Activated T-cell treated with anti-CD3 and anti-CD28 coated beads for 48 hours (primary cell): ENCODE measurements at places on chromosomes 16 and 17.

- DNase-seq, result peak; percentile 53
These were observed 87.4 kb upstream of the LHX1 start for GRCh38 chr17:36849871-36850348.

DNA sequence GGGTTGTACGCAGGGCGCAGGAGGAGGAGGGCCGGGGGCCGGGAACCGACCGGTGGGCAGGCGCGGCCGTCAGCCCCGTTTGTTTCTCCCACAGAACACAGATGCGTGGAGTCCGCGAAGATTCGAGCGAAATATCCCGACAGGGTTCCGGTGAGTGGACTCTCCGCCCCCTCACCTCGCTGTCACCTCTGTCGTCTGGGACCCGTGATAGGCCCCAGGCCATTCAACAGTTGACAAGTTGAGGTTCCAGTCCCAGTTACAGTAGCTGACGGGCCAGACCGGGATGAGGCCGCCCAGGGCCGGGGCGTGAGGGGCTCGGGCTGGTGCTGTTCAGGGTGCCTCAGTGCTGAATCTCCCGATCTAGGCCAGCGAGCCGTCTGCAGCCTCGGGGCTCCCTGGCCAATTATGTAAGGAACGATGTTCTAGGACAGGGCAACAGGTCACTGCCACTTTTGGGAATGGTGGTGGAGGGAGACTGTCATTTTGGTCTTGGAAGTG is 628 bp downstream of the GABARAPL2 start:
- DNase-seq, result peak; percentile 14

GRCh38 chr17:8799570-8800212 is 526 bp upstream of the MFSD6L start:
- no peak for DNase-seq

GRCh38 chr16:53309457-53309856 is 124.8 kb upstream of the RBL2 start:
- DNase-seq, result no peak

DNA sequence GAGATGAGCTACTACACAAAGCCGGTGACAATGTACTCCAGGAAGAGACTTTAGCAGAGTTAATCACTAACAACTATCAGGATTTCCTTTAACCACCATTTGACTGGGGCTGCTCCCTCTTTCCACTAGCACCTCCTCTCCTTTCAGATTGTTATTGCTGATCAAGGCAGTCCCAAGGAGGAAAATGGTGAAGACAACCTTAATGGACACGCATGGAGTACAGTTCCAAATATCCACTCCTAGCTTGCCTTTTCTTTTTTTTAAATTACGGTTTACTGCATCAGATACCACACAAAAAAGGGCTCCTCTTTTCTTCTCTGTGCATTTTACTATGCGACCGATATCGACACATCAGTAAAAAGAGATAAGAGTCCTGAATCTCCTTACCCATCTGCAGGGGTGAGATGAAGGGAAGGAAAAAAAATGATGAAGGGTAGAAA is 30.9 kb downstream of the FAM222B start:
- no peak for DNase-seq

GRCh38 chr17:3813171-3813570 is 12.2 kb upstream of the ITGAE start:
- no peak for DNase-seq

GRCh38 chr17:19339341-19339815 is 23.1 kb downstream of the B9D1 start:
- DNase-seq, result no peak
